Frontal cortex (tissue), 4 donors: ENCODE measurements at places on chromosomes 4 and X.

DNA sequence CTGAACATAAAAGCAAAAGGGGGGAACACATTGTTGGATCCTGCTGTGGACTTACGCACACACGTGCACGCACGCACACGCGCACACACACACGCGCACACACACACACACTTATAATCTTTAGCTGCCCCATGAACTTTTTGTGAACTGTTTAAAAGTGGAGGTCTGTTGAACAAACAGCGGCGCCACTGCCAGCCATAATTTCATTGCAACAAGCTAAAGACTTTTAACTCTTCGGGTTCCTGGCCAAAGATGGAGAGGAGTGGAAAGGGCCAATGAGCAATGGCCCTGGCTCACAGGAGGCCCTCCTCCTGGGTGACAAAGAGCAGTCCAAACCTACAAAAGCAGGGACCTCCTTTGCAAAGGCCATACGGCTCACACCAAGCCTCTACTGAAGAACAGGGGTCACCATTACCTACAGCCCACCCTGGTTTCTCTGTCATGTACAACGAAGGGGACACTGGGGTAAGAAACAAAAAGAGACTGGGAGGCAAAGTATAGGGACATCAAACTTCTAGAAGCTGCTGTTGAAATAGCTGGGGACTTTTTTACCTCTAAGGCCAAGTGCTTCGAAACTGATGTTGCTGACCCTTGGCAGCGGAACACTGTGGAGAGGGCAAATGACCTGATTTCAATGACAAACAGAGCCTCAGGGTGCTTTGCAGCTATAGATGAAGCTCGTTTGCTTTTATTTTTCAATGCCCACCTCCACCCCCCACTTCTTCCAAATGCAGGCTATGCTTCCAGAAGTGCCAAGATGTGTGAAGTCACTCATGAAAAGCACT, 16.7 kb downstream of the BCOR start:
- DNase-seq = no peak

- DNase-seq = no peak
Observed at GRCh38 chrX:112867570-112867969, 26.9 kb upstream of the AMOT start.

DNA sequence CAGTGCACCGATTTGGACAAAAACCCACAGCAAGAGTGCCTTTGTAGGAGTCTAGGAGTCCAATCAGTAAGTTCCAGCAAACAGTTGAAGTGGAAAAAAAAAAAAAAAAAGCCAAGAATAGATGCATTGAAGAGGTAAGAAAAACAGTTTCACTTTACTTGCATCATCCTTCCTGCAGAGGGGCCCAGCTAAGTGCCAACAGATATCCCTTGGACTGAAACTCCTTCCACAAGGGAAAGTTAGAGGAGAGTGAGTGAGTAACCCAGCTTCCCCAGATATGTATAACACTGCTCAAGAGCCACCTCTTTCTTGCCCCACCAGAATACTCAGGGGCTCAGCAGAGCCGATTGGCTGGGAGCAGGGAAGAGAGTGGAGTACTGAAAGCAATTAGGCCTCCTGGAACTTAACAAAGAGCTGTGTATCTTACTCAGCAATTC, 617.7 kb upstream of the SMIM31 start:
- DNase-seq = no peak

DNA sequence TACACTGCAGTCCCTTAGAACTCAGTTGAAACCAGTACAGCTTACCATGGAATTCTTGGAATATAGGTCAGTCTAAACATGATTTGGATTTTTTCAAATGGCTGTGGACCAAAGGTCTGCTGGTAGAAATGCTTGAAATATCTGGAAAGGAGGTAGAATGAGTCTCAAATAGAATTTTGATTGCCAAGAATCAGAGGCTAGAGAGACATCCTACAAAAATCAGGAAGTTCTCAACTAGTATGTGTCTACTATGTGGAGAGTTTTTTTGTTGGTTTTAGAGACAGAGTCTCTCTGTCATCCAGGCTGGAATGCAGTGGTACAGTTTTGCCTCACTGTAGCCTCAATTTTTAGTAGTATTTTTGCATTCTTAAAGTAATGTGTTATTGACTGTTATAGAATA, 53.6 kb downstream of the PAQR3 start:
- no peak for DNase-seq

GRCh38 chrX:93591398-93591797, 82.0 kb downstream of the NAP1L3 start:
- DNase-seq = no peak

GRCh38 chr4:8468746-8469535, 28.4 kb downstream of the TRMT44 start:
- DNase-seq = no peak

DNA sequence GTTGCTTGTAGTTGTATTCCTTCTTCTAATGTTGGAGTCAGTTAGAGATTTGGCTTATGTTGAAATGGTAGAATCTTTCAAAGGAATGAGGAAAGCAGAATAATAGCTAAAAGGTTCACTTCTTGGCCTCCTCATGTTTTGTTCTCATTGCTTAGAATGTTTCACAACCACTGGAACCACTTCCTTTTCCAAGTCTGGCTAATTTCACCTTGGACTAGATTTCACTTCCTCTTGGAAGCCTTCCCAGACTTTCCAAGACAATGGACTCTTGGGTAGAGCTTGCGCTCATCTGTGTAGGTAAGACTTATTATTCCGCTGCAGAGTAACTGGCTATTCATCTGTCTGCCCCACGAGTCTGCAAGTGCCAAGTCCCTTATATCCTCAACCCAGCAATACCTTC, 8.3 kb downstream of the SPATA18 start:
- DNase-seq = no peak
